ENCODE measurements at places on chromosomes 7 and 10.

DNA sequence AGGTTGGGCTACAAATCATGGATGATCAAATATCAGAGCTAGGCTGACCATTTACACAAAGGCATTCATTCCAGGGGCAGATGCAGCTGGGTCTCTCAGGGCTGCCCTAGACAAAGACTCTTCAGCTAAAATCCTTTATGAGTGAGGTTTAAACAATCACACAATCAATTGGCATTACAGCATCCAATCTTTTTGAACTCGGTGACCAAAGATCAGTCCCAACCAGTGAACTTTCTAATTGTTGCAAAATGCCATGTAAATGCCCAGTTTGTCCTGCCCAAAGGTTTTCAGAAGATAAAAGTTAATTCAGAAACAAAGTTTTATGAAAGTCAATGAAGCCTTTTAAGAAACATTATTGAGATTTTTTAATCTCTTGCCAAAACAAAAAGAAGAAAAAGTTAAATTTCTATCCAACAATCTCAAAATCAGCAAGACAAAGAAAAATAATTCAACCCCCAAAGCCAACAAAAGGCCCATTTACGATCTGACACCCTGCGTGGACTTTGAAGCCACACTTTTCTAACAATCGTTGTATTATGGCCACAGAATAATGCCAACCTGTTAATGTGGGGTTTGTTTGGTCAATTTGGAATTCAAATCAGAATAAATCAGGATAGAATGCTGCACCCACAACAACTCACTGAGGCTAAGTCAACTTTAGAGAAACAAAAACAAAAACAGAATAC is 40.9 kb downstream of the GPR37 start:
- no peak for DNase-seq

DNA sequence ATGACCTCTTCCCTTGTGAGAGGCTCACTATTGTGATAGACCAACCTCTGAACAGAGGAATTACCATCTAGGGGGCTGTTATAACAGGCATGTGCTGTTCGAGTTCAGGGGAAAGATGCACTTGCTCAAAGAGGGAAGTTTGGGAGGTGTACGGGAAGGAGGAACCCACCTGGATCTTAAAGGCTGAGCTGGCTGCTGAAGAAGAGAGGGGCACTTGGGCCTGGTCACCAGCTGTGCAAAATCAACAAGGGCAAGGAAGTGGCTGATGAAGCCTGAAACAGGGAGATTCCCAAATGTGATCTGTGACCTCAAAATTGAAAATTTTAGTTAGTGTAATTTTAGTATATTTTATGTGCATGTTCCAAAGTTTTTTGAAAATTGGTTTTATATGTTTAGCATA is 407.2 kb downstream of the AUTS2 start:
- no peak for DNase-seq

GRCh38 chr10:126114884-126115555 is 218.7 kb downstream of the FANK1 start:
- DNase-seq: no peak

DNA sequence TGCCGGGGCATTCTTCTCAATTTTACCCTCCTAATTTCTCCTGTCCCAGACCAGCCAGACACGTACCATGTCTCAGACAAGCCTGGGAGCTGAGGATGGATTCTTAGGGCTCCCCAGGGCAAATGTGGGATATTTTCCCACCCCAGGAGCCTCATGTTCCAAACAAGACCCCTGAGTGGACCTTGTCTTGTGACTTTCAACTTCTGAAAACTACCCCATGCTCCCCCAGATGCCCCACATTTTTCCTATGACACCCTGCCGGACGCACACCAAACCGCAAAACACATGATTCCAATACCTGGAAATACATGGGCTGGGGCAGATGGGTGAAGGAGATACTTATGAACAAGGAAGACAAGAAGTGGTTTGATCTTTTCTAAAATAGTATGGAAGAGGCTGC is 874 bp downstream of the GIMAP5 start:
- no peak for DNase-seq

DNA sequence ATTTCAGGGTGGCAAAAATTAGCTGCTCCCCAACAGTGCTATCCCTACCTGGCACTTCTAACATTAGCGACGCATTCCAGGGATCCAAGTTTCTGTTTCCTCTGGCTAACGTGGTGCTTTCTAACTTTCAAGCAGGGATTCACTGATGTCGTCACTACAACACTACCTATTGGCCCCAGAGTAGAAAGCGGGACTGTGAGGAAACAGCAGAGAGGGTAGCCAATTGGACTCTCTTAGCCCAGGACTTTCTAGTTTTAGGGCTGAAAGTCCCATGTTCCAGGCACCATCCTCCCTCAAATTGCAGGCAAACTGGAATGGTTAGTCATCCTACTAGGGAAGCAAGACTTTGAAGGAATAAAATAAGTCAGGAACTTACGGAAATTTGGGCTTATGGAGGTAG is 89.3 kb upstream of the AGK start:
- no peak for DNase-seq
